Adipocyte (in vitro differentiated cells): ENCODE measurements at places on chromosomes 6 and 20.

DNA sequence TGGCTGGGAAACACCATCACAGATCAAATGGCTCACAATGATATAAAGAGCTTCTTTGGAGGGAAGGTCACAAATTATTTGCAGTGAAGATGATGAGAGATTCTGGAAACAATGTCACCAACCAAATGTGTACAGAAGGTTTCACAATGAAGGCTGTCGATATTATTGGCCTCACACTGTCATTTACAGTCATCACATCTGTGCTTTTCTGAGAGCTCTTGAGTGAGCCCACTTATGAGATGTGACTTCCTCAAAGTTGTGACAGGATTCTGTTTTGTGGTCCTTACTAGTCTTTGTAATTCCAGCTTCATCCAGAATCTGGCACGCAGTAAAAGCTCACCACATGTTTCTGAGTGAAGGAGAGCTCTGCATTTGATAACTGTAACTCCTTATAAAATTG lies 133.6 kb downstream of the LMBRD1 start:
- no peak for DNase-seq

DNA sequence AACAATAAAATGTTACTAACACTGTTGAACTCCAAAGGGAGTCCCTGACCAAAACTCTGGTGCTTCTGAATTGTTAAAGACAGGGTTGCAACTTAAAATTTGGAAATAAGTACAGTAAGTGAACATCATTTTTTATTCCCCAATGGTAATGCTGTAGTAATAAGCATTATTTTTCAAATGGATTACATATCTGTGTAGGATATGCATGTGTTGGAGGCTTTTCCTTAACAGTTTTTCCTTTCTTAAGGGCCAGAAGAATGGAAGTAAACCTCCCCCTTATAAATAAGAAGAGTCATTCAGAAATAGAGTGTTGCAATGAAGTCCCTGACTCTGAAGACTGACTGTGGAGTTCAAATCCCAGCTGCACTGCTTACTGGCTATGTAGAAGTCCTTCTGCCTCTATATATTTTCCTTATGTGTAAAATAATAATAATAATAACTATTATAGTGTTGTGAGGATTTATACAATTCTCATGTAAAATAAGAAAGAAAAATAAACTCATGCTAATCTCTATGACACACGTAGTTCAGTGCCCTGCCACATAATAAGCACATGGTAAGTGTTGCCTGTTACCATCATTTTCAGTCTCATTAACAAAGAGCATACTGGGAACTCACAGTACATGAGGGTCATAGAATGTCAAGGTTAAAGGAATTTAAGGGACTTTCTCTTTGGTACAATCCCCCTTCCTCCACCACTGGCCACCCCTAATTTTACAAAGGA lies 129.8 kb upstream of the SMLR1 start:
- no peak for DNase-seq

GRCh38 chr6:163579111-163579879 lies 164.8 kb downstream of the QKI start:
- no peak for DNase-seq

DNA sequence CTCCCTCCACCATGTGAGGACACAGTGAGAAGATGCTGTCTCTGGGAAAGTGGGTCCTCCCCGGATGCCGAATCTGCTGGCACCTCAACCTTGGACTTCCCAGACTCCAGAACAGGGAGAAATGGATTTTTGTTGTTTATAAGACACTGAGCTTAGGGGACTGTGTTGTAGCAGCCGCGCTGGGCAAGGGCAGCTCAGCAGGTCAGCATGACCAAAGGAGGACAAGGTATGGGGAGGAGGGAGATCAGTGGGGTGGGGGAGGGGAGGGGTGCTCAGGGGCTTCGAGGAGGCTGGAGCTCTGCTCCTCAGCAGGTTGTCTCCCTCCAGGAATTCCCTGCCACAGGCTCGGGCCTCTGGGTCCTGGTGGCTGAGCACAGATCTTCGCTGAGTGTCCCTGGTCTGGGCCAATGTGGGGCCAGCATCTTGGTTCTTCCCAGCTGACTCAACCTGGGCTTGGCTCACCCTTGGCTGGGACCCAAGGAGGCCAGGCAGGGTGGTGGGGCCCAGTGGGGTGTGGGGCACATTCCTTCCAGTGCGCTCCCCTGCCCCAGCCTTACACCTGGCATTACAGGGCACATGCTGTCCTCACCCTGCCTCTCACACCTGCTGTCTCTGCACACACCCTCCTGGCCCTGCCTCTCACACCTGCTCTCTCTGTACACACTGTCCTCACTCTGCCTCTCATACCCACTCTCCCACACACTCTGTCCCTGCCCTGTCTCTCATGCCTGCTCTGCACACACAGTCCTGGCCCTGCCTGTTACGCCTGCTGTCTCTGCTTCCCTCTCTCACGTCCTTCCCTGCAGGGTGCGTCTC lies 107.3 kb downstream of the SYCP2 start:
- no peak for DNase-seq

GRCh38 chr6:147468634-147469033 lies 39.9 kb upstream of the SAMD5 start:
- DNase-seq, result no peak

GRCh38 chr6:9507136-9507895 lies 907.6 kb downstream of the TFAP2A start:
- DNase-seq, result no peak

GRCh38 chr6:127933852-127934840 lies 33.3 kb upstream of the THEMIS start:
- DNase-seq, result no peak

GRCh38 chr6:167487749-167488664 lies 163.1 kb downstream of the TTLL2 start:
- DNase-seq, result no peak

- DNase-seq, result no peak
These were observed 143.5 kb downstream of the FLRT3 start for GRCh38 chr20:14193885-14194284.

- peak; percentile 13 for DNase-seq
These were observed 1.4 kb downstream of the WFDC2 start for GRCh38 chr20:45470937-45471336.
